ENCODE measurements at places on chromosomes 12 and 14. TPM values are rescaled to one million over a fixed set of nuclear protein-coding genes. Genes with fewer than 3 reads are reported as not detected.

SERPINA6 gene
- not detected for total RNA-seq

DPF3 gene
- 11.4 TPM for total RNA-seq

PCED1B gene
- total RNA-seq, result 0.32 TPM

TTC9 gene
- 0.06 TPM for total RNA-seq

PKP2 gene
- 0.32 TPM for total RNA-seq

ARL6IP4 gene
- total RNA-seq, result 210 TPM

IQSEC3 gene
- total RNA-seq, result not detected

AQP6 gene
- not detected for total RNA-seq

PRB2 gene
- total RNA-seq, result not detected

CLMN gene
- 1.6 TPM for total RNA-seq

AHNAK2 gene
- total RNA-seq, result 35.3 TPM
